ENCODE measurements at places on chromosomes 6 and 20. TPM values are rescaled to one million over a fixed set of nuclear protein-coding genes. Genes with fewer than 3 reads are reported as not detected.

DNA sequence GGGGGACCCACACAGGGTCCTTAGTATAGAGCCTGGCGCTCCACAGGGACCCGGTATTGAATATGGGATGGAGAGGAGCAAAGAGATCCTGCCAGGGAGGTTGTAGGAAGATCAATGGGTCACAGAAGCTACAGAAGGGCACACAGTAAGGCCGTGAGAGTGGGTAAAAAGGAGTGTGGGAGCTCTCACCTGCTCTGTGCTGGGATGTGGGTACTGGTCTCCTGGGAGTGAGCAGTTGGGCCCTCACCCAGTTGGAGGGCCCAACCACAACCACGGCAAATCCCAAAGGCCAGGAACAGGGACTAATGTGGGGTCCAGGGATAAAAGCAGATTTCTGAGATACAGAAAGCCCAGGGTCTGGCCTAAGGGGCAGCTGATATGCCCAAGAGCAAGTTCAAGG lies 73.4 kb upstream of the RNF24 start:
- DNase-seq: no peak

- DNase-seq: peak; percentile 74
These were observed 86.2 kb downstream of the VEGFA start for GRCh38 chr6:43856005-43856765.

- DNase-seq: no peak
These were observed 77.2 kb downstream of the PPP1R3G start for GRCh38 chr6:5162355-5162754.

DNA sequence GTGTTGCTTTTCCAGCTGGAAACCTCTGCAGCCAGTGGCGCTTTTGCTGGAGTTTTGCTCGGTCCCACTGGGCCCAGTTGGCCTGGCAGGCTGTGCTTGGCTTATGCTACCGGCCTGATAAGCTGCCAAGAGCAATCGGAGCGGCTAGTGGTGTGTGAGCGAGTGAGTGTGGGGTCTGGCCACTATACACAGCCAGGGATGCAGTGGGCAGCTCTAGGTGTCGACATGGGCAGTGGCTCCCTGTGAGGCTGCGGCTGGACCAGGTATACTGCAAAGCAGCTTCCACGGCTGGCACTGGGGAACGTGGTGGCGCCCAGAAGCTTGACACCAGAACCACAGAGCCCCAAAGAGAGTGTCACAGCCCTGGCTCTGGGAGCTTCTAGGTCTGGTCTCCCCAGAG lies 996.5 kb downstream of the GRIK2 start:
- no peak for DNase-seq

DNA sequence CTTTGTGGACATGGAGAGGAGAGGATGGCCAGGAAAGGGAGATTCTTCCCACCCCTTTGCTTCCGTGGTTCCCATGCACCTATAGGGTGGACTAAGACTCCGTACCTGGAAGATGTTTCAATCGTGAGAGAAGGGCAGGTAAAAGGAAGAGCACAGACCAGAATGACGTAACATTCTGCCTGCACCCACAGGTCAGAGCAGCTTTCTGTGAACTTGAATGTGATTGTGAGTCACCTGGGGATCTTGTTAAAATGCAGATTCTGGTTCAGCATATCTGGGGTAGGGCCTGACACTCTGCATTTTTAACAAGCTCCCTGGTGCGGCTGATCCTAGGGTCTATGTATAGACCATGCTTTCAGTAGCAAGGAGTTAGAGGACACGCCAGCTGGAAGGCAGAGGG lies 164.1 kb upstream of the SGK1 start:
- DNase-seq: no peak

- DNase-seq: no peak
These were observed 6.4 kb downstream of the POLR1C start for GRCh38 chr6:43523284-43523683.

- DNase-seq: no peak
These were observed 42.4 kb downstream of the ALDH5A1 start for GRCh38 chr6:24537082-24537699.

- DNase-seq: no peak
These were observed 127.6 kb upstream of the AKAP12 start for GRCh38 chr6:151112130-151112529.

DNA sequence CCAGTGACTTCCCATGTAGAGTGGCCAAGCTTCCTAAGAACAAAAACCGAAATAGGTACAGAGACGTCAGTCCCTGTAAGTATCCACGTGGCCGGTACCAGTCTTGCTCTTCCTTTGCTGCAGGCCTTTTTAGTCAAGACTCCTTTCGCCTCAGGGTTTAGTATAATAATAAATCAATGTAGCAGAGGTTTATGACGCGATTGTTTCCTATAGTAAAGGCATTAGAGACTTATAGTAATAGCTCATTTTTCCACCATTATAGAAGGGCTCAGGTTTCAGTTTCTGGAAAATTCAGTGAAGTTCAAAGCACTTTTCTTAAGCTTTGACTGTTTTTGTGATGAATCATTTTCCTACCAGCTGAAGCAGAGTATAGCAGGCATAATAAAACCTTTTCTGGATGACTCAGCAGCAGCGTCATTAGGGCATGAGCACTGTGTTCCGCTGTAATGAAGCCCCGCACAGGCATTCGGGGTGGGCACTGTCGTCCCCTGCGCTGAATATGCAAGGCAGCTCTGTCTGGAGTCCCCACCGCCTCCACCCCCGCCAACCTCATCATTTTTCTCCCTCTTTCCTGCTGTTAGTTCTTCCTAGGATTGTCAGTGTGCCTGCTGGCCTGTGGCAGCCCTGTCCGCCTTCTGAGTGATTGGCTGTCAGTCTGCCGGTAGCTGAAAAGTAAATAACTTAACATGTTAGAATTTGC lies 51.3 kb downstream of the PTPN1 start:
- DNase-seq: peak; percentile 85

DNA sequence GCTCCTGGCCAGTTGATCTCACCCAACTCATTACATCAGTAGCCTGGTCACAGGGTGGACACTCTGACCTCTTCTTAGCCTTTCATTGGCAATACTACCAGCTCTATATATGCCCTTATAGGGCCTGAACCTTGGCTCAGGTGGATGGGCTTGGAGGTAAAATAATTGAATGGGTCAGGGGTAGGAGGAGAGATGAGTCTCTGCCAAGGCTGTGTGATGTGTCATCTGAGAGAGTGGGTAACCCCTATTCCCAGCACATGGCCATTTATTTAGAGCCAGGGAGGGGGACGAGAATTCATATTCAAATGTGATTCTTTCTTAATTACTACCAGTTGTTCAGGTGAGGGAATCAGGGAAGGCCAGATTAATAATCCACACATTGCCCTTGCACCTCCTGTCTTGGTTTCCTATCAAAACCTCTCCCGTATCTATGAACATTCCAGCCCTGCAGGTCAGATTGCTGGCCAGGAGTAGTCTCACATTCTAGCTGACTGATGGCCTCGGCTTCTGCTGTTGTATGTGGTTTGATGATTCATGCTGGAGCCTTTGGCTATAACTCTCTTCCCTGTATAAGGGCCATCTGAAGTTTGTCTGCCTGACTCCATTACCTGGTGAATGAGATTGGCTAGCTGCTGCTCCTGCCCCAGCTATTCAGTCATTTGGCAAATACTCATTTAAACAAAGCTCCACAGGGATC lies 13.4 kb downstream of the C20orf173 start:
- DNase-seq: peak; percentile 54

GRCh38 chr20:3677733-3678132 lies 4.1 kb downstream of the ADAM33 start:
- no peak for DNase-seq

- peak; percentile 40 for DNase-seq
These were observed 806.3 kb upstream of the GJE1 start for GRCh38 chr6:141326426-141326825.

DNA sequence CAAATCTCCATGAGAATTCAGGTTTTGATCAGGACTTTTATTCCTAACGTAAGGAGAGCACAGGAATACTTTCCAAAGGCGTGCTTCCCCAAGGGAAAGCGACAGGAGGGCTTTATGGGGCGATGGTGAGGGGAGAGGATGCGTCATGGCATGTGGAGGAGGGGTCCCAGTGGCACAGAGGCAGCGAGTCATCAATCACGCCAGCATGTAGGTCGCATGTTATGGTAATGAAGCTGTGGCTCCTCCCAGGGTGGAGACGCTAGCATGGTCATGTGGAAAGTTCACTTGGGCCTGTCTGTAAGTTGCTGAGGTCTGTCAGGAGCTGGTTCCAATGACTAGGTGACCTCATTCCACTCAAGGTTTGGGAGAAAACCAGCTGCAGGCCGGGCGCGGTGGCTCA lies 35.3 kb upstream of the PAX1 start:
- no peak for DNase-seq

- DNase-seq: peak; percentile 70
These were observed 17.1 kb downstream of the NAPB start for GRCh38 chr20:23404196-23404595.

GRCh38 chr6:75524322-75524972 lies 30.8 kb upstream of the FILIP1 start:
- peak; percentile 73 for DNase-seq

- no peak for DNase-seq
These were observed 85.4 kb upstream of the MYLIP start for GRCh38 chr6:16043171-16044135.

- no peak for DNase-seq
These were observed 34.6 kb downstream of the FKBP1C start for GRCh38 chr6:63245909-63246308.

GRCh38 chr6:15380351-15380750 lies 134.5 kb downstream of the JARID2 start:
- DNase-seq: no peak

DNA sequence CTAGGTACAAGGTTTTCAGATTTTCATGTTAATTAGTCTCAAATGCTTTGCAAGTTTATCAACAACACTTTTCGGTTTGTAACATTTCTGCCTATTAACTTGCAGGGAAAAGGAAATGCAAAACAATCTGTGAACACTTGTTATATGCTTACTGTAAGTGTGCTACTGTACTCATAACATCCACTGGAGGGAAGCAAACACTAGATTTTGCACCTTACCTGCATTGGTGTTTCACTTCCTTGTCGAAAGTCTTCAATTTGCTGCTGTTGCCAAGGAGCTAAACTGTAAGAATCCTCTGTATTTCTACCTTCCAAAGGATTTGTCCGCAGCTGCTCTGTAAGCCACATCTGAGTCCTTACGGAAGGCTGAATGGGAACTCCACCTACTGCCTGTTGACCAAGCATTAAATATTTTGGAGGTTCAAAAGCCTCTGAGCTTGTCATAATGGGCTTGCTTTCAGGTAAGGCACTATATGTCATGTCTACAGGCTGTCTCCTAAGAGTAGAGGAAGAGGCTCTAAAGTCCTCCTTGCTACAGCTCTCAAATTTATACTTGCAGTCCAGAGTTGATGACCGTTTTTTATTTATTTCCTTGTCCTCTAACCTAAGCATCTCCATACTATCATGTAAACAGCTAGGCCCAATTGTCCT lies 17.3 kb downstream of the PLN start:
- peak; percentile 51 for DNase-seq

PLAGL2 gene
- polyA plus RNA-seq: 39.7 TPM

MRAP2 gene
- 2.2 TPM for polyA plus RNA-seq

CST9L gene
- not detected for polyA plus RNA-seq

PTCHD4 gene
- polyA plus RNA-seq: 1.3 TPM

RFX6 gene
- polyA plus RNA-seq: 3.7 TPM

POPDC3 gene
- polyA plus RNA-seq: 1.7 TPM

FAM217A gene
- not detected for polyA plus RNA-seq

Measured in hepatocyte (in vitro differentiated cells).